ENCODE measurements at places on chromosomes 6 and 20.

DNA sequence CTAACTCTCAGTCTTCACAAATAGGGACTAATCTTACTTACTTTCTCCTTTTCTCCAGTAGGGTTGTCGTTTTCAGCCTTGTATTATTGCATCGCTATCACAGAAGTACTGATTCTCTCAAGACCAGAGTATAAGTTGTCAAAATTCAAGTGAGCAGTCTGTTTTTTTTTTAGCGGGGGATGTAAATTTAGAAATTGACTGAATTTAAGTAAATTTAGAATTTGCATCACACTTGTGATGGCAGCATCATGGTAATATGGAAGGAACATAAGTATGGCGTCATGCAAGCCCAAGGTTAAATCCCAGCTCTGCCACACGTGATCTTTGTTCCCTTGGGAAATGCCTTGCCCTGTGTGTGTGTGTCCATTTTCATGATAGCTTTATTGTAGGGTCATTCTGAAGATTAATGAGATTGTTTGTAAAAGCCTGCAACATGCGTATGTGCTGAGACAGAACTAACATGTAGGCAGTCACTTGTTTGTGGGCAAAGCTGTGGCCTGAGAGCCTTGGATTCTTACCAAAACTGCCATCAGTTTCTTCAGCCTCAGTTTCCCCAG, 52.8 kb upstream of the VSTM2L start:
- DNase-seq = no peak

GRCh38 chr20:26243731-26244130, 547.1 kb upstream of the ZNF337 start:
- no peak for DNase-seq

- no peak for DNase-seq
Measured at GRCh38 chr6:392441-393390, 1.2 kb downstream of the IRF4 start.

GRCh38 chr6:5506597-5506996, 245.3 kb downstream of the FARS2 start:
- no peak for DNase-seq

GRCh38 chr6:43328528-43328927, 19.9 kb upstream of the CRIP3 start:
- peak; percentile 64 for DNase-seq

GRCh38 chr6:39909701-39910100, 24.6 kb downstream of the MOCS1 start:
- no peak for DNase-seq
